NCI-H2029 (cell line): ENCODE measurements at places on chromosomes 11 and 22.

- peak; percentile 8 for DNase-seq
Observed at GRCh38 chr11:26753723-26754504, 32.1 kb upstream of the SLC5A12 start.

DNA sequence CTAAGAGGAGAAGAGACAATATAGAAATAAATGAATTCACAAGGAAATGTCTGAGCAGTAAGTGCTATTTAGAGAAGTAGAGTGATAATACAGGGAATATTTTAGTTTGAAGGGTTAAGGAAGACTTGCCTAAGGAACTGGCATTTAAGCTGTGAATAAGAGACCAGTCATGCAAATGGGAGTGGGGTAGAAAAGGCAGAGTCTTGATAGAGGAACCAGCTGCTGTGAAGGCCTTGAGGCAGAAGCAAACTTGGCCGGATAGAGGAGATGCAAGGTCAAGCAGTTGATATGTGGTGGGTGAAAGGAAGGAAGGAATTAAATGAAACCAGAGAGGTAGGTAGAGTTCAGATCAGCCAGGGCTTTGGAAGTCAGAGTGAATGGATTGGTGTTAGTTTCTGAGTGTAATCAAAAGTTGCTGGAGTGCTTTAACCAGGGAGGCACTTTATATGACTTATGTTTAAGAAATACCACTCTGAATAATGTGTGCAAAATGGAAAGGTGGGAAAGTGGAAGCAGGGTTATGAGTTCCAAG is 198.4 kb upstream of the SESN3 start:
- DNase-seq, result no peak

DNA sequence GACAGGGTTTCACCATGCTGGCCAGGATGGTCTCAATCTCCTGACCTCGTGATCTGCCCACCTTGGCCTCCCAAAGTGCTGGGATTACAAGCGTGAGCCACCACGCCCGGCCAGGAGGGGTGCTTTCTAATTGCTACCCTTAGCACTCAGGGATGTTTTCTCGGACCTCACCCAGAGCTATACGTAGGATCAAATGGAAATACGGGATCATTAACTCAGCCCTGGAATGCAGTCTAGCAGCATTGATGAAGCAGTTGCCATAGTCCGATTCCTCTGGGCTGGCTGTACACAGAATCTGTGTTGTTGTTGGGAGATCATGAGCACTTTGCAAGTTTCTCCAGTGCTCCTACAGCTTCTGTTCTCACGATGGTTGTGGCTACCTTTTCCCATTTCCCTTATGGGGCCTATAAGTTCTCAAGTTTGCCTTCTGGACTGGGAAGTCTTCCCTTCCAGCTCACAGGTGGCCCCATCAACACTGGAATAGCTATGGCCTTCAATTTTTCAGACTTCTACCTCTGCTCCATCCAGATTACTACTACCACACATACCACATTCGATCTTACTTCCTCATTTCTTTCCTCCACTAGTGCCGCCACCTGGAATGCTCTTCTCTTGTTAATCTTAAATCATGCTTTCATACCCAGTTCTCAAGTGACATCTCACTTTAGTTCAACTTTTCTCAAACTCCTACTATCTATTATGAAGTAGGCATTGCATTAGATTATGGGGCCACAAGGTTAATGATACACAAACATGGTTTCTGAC is 16.1 kb upstream of the PCF11 start:
- DNase-seq, result no peak

- DNase-seq, result no peak
Observed at GRCh38 chr11:119699227-119699626, 29.8 kb downstream of the NECTIN1 start.

DNA sequence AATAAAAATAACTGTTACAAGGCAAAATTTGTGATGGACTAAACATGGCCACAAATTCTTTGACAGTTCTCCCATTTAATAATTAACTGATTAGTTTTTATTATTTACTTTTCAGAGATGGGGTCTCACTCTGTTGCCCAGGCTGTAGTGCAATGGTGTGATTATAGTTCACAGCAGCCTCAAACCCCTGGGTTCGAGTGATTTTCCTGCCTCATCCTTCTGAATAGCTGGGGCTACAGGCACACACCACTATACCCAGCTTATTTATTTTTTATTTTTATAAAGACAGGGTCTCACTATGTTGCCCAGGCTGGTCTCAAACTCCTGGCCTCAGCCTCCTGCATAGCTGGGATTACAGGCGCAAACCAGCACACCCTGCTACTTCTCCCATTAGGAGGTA is 4.5 kb upstream of the PATL1 start:
- DNase-seq, result no peak

DNA sequence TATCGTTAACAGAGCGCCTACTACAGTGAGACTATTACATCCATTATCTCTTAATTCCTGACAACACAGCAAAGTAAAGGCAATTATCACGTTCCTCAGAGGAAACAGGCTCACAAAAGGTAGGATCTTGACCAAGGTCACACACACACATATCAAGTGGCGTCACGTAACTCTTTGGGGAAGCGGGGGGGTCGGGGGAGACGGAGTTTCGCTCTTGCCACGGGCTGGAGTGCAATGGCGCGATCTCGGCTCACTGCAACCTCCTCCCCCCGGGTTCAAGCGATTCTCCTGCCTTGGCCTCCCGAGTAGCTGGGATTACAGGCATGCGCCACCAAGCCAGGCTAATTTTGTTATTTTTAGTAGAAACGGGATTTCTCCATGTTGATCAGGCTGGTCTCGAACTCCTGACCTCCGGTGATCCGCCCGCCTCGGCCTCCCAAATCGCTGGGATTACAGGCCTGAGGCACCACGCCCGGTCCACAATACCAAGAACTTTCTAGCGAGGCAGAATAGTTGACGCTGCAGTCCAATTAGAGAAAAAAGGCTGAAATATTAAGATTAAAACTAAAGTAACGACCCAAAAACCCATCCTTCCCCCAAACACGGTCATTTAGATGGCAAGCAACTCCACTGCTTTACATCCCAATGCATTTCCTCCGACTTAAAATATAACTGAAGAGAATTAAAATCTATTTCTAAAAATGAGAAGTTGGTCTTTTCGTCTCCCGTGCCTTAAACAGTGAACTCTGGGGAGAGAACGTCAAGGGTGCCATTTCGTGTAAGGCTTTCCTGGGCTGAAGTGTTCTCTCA is 1.2 kb downstream of the DDX17 start:
- DNase-seq, result peak; percentile 41

DNA sequence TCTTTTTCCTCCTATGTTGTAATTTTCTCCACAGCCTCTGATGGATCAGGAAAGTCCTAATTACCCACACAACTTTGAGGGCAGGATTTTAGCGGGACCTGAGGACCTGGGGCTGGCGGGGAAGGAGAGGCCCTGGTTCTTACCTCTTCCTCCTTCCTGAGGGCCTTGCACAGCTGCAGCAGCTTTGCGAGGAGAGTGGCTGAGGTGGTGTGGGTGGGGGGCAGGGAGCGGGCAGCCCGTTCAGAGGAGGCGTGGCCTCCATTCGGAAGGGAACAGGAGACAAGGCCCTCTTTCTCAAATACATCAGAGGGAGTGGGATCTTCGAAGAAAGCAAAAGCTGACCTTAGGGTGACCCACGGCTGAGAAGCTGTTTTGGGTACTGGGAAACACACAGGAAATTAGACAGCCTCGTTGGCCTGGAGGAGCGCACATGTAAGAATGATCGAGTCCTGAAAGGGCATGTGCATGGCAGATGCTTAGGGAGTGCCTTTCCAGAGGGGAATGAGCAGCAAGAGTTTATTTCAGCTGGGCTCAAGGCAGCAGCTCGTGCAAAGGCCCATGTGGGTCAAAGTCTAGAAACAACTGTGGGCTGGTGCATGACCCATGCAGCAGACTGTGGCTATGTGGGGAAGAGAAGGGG is 76.6 kb upstream of the NARS2 start:
- no peak for DNase-seq

- DNase-seq, result no peak
Observed at GRCh38 chr11:65383778-65384177, 1.3 kb upstream of the SLC25A45 start.

- no peak for DNase-seq
Observed at GRCh38 chr11:41456269-41456668, 3.2 kb downstream of the LRRC4C start.

DNA sequence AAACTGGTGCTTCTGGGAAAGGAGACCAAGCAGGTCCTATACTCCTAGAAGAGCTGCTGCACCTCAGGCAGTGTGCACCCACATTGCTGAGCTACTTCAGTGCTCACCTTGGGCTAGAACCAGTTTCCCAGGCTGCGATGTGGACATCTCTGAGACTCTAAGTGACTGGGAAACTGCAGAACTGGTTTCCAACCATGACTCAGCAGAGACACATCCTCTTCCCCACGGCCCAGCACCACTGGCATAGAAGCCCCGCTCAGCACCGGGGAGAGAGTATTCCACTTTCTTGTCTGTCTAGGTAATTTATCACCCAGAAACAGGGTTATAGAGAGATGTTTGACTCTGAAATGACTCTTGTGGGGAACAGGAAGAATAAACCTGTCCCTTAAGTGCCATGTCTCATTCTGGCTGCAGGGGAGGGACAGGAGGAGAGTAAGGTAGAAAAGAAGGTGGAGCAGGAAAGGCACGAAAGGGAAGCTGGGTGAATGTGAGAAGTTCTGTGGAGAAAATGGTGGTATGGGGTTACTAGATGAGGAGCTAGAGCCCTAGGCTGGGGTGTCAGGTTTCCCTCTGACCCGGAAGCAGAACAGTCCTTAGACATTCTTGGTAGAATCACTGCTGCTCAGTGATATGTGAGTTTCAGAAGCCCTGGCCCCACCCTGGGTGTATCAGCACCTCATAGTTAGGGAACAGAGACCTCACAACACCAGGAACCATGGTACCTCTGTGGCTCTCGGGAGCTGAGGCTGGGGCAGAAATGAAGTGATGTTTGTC is 340.4 kb upstream of the NCAM1 start:
- no peak for DNase-seq

GRCh38 chr11:33690290-33691065 is 10.1 kb downstream of the C11orf91 start:
- DNase-seq, result no peak

- DNase-seq, result no peak
Observed at GRCh38 chr11:119042927-119043326, 12.2 kb upstream of the SLC37A4 start.

GRCh38 chr11:42237701-42238235 is 778.3 kb upstream of the LRRC4C start:
- no peak for DNase-seq

- DNase-seq, result no peak
Observed at GRCh38 chr11:73152861-73153483, 10.9 kb upstream of the FCHSD2 start.

DNA sequence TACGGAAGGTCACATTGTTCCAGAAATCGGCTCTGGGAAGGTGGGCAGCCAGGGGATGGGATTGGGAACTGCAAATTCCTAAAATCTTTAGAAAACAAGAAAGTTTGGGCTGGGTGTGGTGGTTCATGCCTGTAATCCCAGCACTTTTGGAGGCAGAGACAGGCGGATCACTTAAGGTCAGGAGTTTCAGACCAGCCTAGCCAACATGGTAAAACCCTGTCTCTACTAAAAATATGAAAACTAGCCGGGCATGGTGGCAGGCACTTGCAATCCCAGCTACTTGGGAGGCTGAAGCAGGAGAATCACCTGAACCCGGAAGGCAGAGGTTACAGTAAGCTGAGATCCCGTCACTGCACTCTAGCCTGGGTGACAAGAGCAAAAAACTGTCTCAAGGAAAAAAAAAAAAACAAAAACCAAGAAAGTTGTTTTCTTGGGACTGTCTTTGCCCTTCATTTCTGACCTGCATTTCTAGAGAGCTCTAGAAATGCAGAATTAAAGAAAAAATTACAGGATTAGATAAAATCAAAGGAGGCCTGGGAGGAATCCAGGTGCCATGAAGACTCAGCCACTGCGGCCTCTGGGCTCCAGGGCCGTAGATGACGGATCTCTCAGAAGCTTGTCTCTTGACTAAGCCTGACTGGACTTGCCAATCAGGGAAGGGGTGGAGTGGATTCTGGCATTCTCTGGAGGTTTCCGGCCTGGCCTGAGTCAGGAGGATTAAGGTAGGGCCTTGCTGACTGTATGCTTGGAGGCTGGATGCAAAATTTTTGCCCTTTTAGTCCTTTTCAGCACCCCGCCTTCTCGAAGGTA is 5.3 kb upstream of the MALAT1 start:
- no peak for DNase-seq

- no peak for DNase-seq
Observed at GRCh38 chr11:126791991-126792390, 208.6 kb downstream of the KIRREL3 start.

DNA sequence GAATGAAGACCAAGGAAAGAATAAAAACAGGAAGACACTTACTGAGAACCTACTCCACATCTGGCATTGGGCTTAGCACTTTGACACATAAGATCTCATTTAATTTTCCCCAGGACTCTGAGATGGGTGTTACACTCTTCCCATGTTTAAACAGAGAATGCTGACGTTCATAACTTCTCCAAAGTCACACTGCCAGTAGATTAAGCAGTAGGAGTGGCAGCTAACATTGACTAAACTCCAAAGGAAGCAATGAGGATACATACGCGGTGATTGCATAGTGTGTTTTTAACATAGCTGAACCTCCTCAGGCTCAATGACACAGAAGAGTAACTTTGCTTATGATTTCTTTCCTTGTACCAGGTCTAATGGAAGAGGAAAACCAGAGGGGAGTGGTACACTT is 14.5 kb upstream of the OR10V1 start:
- DNase-seq, result no peak

GRCh38 chr22:44758344-44758973 is 6.1 kb downstream of the ARHGAP8 start:
- peak; percentile 44 for DNase-seq

DNA sequence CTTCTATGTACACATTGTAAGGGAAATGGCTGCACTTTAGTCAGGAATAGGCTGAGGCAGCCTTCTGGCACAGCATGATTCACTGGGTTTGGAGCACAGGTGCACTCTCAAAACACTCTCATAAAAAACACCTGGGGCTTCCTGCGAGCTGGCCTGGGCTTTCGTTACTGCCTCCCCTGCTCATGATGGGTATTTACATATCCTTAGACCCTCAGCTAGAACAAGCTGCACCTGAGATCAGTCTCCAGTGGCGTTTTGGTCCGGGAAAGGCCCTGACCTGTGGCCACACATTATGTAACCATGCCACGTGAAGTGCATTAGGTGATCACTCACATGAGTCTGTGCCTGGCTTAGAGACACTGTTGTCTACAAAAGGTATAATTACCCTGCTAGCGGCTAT is 321.7 kb downstream of the TMEM135 start:
- peak; percentile 84 for DNase-seq
